Activated CD4-positive, alpha-beta T cell treated with anti-CD3 and anti-CD28 coated beads, Interleukin-2, amount 50 U/mL, for 1 hour (primary cell): ENCODE measurements at places on chromosomes 12 and 14.

DNA sequence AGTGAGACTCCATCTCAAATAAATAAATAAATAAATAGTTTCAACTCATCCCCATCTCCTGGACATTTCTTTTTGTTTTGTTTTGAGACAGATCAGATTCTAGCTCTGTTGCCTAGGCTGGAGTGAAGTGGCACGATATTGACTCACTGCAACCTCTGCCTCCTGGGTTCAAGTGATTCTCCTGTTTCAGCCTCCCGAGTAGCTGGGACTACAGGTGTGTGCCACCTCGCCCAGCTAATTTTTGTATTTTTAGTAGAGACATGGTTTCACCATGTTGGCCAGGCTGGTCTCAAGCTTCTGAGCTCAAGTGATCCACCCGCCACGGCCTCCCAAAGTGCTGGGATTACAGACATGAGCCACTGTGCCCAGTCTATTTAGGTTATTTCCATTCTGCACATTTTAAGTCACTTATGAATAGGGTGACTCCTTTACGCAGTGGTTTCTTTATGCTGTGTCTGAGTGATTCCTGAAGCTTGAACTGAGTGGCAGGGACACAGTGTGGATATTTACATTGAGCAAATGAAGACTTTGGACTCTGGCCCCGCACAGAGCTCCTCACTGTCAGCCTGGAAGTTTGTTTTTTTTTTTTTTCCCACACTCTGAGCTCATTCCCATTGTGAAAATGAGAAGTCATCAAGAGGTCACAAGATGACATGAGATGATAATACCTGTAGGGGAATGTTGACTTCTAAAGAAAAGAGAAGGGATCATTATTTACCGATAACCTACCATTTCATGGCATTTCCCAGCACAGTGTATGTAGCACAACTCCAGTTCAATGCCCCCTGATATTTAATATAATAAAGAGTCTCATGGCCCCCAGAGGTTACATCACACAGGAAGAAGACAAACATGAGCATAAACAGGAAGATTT is 72.6 kb downstream of the TBX3 start:
- no peak for DNase-seq

- no peak for DNase-seq
These were observed 14.1 kb downstream of the ATP6V0A2 start for GRCh38 chr12:123726244-123726643.

DNA sequence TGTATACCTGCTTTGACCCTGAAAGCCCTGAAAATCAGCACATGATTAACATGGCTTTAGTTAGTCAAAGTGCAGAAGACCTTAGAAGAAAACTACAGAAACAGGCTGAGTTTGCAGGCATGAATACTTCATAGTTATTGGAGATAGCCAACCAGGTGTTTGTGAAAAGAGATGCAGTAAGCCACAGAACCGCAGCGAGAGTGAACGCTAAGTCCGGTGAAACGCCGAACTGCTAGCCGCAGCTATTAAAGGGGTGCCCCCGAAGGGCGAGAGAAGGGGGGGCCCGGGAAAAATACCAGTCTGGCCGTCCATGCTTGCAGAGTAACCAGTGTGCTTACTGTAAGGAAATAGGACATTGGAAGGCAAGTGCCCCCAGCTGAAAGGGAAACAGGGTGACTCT is 784.0 kb upstream of the TMEM132C start:
- DNase-seq: no peak

DNA sequence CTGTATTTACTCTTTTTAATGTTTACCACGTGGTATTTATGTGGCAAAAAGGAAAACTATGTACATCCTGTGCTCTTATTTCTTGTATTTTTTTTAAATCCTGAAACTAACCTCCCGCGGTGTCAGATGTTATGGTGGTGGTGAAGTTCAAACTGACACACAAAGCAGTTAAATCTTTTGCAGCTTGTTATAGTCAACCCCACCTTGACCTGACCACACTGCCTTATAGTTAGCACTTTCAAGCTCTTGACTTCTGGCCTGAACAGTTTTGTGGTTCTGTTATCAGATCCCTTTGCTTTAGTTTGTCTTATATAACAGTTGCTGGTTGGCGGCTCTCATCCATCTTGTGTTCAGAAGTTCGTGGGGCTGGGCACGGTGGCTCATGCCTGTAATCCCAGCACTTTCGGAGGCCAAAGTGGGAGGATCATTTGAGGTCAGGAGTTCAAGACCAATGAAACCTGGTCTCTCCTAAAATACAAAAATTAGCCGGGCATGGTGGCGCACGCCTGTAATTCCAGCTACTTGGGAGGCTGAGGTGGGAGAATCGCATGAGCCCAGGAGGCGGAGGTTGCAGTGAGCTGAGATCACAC is 2.1 kb downstream of the UNG start:
- DNase-seq: no peak

- DNase-seq: no peak
These were observed 22.5 kb upstream of the GALNT9 start for GRCh38 chr12:132351751-132352495.

DNA sequence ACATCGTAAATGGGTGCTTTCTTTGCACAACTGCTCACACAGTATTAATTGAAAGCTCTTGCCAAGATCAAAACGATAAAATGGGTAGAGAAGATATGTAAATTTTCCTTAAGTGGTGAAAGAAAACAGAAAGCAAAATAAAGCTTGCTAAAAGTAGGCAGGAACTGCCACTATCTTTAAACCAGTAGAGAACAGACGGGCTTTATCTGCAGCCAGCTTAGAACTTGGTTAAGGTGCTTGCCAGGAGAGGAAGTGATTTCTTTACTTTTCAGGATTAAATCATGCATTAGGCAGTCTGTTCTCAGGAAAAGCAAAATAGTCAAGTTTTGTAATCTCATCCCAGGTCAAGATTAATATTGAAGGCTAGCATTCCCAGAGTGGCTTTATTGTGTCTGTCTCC is 56.9 kb upstream of the CCDC175 start:
- no peak for DNase-seq

GRCh38 chr12:53492188-53492587 is 7.1 kb downstream of the MAP3K12 start:
- DNase-seq: no peak

- no peak for DNase-seq
These were observed 30.9 kb upstream of the STRN3 start for GRCh38 chr14:31057035-31057434.

DNA sequence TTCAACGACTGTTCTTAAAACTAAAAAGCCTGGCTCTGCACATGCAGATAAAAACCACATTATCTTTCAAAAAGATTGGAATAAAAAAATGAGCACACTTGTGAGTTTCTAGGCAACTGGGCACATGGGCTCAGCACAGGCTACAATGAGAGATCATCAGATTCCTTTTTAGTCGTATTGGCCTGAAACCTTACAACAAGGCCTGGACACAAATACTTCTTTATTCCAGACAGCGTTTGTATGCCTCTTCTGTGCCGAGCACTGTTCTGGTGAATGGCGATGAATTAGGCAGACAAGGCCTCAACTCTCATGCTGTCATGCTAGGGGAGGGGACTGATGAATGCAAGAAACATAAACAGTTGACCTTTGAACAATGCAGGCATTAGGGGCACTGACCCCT is 463.0 kb downstream of the AACS start:
- no peak for DNase-seq
